ENCODE measurements at places on chromosomes 4 and X. TPM values are rescaled to one million over a fixed set of nuclear protein-coding genes. Genes with fewer than 3 reads are reported as not detected.
A peak's percentile ranks its signal among the peaks of the same experiment; 100 is the strongest.

DNA sequence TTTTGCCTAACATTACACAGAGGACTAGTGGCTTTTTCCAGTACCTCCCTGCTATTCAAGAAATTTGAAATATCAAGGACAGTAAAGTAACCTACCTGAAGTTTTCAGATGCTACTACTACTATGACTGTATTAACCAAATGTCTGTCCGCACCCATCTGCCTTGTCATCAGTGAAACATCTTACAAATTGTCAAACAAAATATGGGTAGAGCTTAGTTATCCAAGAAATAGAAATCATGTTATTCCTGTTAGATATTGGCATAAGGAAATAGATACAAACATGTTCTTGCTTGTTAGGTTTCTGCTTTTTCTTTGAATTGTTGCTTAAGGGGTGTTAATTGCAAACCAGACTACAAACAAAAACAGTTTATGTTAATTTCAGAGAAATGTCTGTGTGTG lies 63.9 kb downstream of the PLS3 start:
- no peak for ATAC-seq

DNA sequence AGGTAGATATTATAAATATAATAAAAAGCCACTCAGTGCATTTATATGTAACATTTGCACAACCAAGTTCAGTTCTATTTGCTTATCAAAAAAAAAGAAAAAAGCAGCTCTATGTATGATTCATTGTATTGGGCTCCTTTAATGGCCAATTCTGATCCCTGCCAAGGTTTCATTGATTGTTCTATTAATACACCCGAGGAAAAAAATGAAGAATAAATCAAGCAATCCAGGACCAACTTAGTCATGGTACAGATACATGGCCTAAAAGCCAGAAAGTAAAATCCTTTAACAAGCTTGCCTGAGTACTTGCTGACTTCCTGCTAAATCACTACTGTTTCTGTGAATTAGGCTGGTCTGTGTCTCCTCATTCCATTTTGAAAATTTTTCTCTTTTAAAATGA lies 77.6 kb upstream of the PCDH7 start:
- no peak for ATAC-seq

- ATAC-seq: no peak
Observed at GRCh38 chr4:112854420-112854819, 195.0 kb upstream of the ANK2 start.

DNA sequence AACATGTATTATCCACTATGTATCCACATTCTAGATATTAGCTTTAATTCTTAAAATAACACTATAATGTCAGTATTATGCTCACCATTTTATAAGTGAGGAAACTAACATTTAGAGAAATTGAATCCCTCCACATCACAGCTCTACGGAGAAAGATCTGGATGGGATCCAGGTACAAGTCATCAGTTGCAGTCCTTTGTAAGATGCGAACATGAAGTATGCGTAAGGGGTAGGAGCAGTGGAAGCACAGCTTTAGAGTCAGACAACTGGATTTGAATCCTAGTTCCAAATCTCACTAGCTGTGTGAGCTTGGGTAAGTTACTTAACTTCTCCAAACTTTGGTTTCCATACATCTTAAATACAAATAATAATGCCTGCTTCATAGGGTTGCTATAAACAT lies 162.5 kb downstream of the ATP10D start:
- ATAC-seq: no peak

- ATAC-seq: no peak
Observed at GRCh38 chr4:74886484-74886883, 46.4 kb upstream of the PARM1 start.

- peak; percentile 86 for ATAC-seq
Observed at GRCh38 chrX:26511589-26512363, 295.8 kb downstream of the MAGEB5 start.

DNA sequence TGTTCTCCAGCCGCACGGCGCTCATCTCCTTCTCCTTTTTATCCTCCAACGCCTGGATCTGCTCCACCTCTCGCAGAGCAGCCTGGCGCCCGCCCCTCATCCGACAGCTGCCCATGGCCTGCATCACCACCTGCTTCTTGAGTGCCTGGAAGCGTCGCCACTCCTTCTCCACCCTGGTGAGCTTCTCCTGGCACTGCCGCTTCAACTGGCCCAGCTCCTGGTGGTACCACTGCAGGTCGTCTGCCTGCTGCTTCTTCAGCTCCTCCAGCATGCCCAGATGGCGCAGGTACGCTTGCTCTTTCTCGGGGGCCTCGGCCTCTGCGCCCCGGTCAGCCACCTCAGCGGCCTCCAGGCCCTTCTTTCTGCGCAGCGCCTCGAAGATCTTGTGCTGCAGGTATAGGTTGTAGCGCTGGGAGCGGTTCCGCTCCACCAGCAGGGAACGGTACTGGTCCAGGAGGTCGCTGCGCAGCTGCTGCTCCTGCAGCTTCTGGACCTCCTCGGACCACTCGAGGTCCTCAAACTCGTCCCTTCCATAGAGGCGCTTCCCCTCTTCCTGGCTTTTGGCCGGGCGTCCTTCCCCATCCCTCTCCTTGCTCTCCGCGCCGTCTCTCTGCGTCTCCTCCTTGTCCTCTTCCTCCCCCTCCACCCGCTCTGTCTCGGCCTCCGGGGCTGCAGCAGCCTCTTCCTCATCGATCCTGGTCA lies 1.2 kb upstream of the TADA2B start:
- no peak for ATAC-seq

- ATAC-seq: no peak
Observed at GRCh38 chr4:31146366-31146765, 426.2 kb downstream of the PCDH7 start.

DNA sequence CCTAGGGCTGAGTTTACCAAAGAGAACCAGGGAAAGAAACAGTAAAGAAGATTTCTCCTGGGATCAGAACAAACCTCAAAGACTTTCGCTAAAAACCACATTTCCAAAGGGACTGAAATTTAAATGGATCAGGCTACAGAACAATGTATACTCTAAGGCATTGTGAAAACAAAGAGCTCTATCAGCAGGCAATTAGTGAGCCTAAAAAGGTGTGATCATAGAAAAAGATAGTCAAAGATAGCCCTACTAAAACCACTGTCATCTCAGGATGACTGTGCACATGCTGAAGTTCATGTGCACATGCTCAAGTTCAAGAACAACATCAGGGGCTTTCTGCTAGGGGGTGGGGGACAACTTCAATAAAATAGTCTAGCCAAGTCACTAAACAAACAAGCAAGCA lies 12.9 kb upstream of the SMIM10L2A start:
- ATAC-seq: no peak

GPR173 gene
- 45.4 TPM for total RNA-seq

RGN gene
- total RNA-seq: 1.2 TPM
